ENCODE measurements at places on chromosomes 7 and 10.

- no peak for DNase-seq
Measured at GRCh38 chr10:124598196-124598595, 136.6 kb downstream of the LHPP start.

DNA sequence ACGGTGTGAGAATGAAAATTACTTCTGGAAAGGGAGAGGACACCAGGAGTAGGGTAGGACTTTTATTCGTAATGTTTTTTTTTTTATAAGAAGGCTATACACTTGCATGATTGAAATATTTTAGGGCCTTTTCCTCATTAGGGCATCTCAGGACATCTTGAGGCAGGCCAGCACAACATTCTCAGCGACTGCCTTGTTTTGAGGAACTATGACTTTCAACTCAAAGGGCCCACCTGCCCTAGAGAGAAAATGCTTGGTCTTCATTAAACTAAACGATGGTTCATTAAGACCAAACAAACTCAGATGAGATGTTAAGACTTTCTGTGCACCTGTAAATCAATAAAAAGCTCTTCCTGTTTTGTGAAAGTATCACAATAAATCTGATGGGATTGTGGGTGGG, 11.3 kb downstream of the NOD1 start:
- DNase-seq: no peak

DNA sequence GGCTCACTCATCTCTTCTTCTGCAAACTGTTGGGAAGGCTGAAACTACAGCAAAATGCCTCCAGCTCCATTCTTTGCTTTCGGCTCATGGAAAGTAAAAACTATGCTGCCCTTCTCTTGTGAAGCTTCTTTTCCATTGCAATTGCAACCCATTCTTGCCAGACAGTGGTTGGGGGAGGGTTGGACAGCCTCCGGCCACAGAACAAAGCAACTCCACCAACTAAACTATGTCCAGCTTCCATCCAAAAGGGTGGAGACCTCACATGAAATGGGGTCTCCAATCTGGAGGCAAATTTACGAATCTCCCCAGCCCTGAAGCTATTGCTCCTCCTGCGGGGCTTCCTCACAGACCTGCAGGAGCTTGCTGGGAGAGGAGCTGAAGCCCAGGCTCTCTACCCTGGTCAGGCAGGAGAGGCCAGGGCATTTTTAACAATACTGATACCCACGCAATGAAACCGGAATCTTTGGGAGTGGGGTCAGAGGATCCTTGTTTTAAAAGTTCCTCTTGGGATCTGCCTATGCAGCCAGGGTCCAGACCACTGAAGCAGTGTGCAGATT, 549 bp downstream of the GPNMB start:
- no peak for DNase-seq

DNA sequence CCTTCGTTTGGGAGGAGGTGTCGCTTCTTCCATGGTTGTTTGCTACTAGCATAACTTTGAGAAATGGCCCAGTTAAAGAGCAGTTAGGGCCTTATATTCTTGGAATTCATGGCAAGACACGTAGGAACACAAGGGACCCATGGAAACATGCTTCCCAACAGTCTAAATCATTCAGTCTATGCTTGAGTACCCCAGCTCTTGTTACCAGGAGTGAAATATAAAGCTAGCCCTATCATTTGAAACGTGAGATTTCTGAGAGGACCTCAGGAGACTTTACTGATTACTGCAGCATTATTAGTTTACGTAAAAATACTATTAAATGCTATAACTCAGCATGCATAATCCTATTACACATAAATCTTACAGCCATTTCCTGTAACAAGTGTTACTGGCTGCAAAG, 328.6 kb upstream of the CDC14C start:
- no peak for DNase-seq

GRCh38 chr10:131269776-131270460, 41.6 kb downstream of the TCERG1L start:
- DNase-seq: no peak

GRCh38 chr7:118151671-118152070, 32.3 kb upstream of the LSM8 start:
- DNase-seq: no peak

- no peak for DNase-seq
Measured at GRCh38 chr7:2841907-2842306, 2.2 kb downstream of the GNA12 start.

GRCh38 chr10:122052701-122053100, 63.7 kb downstream of the TACC2 start:
- DNase-seq: no peak

- no peak for DNase-seq
Measured at GRCh38 chr10:125523347-125523746, 159.6 kb downstream of the TEX36 start.

DNA sequence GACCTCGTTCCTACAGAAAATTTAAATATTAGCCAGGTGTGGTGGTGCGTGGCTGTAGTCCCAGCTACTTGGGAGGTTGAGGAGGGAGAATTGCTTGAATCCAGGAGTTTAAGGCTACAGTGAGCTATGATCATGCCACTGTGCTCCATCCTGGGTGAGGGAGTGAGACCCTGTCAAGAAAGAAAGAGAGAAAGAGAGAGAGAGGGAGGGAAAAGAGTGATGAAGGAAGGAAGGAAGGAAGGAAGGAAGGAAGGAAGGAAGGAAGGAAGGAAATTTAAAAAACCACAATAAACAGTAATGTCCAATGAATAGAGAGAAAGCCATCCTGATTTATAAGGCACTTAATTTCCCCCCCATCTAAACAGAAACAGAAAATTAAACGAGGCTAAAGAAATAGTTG, 9.4 kb downstream of the MYPN start:
- DNase-seq: no peak

DNA sequence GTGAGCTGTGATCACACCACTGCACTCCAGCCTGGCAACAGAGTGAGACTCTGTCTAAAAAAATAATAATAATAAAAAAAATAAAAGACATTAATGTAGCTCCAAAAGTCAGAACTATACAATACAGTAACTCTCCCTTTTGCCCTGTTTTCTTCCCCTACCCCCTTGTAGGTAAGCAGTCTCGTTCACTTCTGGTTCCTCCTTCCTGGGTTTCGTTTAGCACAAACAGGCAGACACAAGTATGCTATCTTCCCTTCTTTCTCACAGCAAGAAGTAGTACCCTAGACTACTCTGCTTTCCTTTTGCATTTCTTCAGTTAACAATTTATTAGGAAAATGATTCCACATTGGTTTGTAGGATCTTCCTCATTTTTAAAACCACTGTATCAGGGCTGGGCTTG, 33.1 kb downstream of the PDSS1 start:
- no peak for DNase-seq

All from iPS DF 6.9 (cell line).